Umbilical cord (tissue), 2 donors: ENCODE measurements at places on chromosomes 11 and 22.
A peak's percentile ranks its signal among the peaks of the same experiment; 100 is the strongest.

DNA sequence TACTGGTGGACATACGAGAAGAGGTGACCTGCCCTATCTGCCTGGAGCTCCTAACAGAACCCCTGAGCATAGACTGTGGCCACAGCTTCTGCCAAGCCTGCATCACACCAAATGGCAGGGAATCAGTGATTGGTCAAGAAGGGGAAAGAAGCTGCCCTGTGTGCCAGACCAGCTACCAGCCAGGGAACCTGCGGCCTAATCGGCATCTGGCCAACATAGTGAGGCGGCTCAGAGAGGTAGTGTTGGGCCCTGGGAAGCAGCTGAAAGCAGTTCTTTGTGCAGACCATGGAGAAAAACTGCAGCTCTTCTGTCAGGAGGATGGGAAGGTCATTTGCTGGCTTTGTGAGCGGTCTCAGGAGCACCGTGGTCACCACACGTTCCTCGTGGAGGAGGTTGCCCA lies 6.9 kb downstream of the TRIM6 start:
- no peak for DNase-seq

- DNase-seq, result no peak
Measured at GRCh38 chr11:8267831-8268529, 4.3 kb upstream of the LMO1 start.

GRCh38 chr11:57214494-57214893 lies 22.6 kb downstream of the APLNR start:
- peak; percentile 80 for DNase-seq

- no peak for DNase-seq
Measured at GRCh38 chr11:125292100-125292499, 127.5 kb downstream of the PKNOX2 start.

- no peak for DNase-seq
Measured at GRCh38 chr11:26194881-26195280, 137.0 kb upstream of the ANO3 start.

- no peak for DNase-seq
Measured at GRCh38 chr11:134677891-134678551, 266.0 kb upstream of the B3GAT1 start.

DNA sequence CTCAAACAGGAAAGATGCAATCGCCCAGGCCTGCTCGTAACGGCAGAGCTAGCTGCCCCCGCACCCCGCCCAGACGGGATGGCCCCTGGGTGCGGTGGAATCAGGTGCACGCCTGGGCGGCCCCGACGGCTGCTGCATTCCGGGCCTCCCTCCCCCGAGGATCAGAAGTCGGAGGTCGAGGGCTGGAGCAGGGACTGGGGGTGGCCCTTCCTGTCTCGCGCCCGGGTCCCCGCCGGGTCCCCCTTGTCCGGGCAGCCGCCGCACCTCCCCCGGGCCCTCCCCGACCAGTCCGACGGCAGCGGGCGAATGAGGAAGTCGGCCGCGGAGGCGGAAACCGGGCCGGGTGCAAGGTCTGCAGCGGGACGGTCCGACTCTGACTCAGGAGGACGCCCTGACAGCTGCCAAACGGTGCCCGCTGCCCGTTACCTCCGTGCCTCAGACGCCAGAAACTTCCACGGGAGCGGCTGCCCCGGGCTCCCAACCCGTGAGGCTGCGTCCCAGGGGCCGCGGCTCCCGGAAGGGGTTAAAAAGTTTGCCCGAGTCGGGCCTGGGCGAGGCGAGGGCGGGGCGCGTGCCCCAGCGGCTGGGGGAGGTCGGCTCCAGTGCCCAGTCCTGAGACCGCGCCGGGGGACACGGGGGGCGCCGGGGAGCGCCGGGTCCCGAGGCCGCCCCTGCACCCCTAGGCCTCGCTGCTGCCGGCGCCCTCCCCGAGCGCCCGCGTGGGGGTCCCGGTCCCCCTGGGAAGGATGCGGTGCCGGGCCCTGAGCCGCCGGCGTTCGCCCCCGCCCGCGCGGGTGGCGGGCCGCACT lies 663 bp downstream of the MYH9 start:
- DNase-seq, result no peak

- DNase-seq, result no peak
Measured at GRCh38 chr11:26442131-26442530, 110.2 kb downstream of the ANO3 start.
